HEK293T (cell line): ENCODE measurements at places on chromosomes 6 and 20.

DNA sequence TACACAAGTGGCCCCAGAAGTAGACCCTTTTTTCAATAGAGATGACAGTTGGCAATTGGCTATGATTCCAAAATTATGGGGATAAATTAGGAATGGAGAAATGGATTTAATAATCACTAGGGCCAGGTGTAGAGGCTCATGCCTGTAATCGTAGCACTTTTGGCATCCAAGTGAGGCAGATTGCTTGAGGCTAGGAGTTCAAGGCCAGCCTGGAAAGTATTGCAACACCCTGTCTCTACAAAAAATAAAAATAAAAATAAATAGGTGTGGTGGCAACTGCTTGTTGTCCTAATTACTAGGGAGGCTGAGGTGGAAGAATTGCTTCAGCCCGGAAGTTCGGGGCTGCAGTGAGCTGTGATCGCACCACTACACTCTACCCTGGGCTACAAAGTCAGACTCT lies 60.0 kb downstream of the BMP2 start:
- no peak for DNase-seq

- no peak for DNase-seq
Measured at GRCh38 chr6:6152060-6152459, 145.3 kb upstream of the NRN1 start.

DNA sequence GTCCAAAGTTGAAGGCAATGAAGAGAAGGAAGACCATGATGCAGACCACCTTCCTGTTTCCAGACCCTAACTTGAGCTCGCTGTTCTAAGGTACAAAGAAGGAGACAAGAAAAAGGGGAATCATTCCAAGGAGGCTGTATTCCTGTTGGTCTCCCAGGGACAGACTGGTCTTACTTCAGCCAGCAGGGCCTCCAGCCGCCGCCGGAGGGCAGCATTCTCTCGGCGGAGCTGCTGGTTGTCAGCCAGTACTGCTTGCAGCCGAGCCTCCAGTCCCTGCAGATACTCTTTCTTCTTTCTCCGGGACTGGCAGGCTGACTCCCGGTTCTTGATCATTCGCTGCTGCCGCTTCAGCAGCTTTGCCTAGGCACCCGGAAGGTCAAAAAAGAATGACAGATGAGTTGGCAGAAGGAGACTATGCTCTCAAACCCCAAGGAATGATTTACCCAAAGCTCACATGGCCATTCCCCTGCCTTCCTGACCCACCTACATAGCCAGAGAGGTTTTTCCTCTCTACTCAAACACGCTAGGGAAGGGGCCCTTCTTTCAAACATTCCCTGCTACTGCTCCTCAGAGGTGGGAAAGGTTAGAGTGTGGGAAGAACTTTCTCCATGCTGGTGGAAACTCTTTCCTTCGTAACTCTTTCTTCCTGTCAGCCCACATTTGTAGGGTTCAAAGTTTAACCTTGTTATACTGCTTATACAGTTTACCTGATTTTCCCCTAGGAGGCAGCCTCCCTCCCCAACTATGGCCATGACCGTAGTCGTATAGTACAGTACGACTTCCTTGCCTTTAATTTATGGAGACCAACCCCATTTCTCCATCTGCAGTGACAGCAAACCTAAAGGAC lies 9.0 kb downstream of the ATF6B start:
- DNase-seq = peak; percentile 87

DNA sequence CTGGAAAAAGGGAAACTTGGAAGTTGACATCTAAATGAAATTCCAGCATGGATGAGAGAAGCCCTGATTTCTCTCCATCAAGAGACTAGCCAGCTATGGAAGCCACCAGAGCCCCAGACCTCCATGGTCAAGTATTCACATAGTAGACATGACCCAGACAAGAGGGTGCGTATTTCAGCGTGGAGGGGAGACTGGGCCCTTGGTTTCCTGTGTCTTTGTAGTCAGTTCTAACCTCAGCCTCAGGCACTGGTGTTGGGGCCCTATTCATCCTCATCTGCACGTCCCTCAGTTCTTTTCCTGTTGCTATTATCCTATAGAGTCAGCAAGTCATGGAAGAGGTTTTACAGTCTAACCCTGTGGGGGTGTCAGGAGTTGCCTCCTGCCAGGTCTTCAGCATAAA lies 12.5 kb downstream of the GNL1 start:
- DNase-seq = no peak

DNA sequence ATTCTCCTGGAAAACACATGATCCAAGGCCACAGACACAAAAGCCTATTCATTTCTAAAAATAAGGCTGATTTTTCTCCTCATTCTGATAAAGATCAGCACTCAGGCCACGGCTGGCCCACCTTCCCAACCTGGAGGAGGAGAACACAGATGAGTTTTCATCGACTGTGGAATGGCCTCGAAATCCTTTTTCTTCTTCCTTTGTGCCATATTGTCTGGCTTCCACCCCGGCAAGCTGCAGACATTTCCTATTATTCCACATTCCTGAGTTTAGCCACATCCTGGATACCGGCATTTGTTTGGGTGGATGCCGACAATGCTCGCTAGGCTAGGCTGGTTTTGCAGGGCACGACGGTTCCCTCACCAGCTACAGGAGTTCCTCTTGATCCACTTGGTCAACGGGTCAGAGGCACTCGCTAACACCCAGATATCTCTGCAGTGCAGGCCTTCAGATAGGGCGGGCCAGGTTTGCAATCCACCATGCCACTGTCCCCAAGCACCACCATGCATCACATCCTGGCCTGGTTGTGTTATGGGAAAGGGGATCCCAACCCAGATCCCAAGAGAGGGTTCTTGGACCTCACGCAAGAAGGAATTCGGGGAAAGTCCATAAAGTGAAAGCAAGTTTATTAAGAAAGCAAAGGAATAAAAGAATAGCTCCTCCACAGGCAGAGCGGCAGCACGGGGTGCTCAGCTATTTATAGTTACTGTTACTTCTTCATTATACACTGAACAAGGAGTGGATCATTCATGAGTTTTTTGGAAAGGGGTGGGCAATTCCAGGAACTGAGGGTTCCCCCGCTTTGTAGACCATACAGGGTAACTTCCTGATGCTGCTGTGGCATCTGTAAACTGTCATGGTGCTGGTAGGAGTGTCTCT lies 4.2 kb upstream of the CTSZ start:
- DNase-seq = no peak

DNA sequence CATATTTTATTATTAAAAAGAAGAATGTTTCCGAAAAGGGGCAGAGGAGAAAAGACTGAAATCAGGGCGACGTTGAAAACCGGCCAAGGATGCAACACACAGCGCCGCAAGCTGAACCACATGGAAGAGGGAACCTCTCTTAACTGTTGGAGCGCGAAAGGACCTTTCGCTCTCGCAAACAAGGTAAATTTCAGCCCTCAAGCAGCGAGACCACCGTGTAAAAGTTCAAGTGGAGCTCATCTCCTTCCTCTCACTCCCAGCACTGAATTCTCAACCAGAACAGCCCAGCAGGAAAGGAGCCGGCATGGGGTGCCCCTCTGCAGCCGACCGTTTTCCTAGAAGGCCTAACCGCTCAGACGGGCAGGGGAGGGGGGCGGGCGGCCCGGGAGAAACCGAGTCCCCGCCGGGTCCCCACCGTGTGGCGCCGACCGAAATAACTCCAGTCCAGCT lies 621 bp downstream of the GPR63 start:
- DNase-seq = no peak

- no peak for DNase-seq
Measured at GRCh38 chr20:53141201-53142050, 169.3 kb downstream of the TSHZ2 start.

DNA sequence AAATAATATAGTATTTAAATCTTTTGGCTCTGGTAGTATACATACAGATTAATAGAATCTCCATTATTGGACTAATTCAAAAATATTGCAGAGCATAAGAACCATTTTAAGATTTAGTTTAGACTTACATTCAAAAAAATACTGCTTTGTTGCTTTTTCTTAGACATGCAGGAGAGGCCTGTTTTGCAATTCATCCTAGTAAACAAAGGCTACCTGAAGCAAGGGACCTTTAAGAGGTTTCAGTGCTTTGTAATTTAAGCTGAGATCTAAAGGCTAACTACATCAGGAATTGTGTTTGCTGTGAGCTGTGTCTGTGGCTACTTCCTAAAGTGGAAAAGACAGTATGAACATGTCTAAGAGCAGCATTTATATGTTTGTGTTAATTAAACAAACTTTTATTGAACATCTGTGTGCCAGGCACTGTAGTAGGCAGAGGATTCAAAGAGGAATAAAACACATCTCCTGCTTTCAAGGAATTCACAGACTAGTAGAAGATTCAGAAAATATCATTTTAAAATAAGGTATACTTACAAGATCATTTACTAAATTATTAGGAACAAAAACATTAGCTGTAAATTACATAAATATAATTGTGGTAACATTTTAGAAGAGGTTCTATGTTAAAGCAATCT lies 29.1 kb upstream of the CALHM6 start:
- no peak for DNase-seq

GRCh38 chr6:8180327-8181159 lies 78.2 kb upstream of the EEF1E1 start:
- DNase-seq = no peak

- no peak for DNase-seq
Measured at GRCh38 chr6:155544677-155545076, 89.0 kb upstream of the NOX3 start.

DNA sequence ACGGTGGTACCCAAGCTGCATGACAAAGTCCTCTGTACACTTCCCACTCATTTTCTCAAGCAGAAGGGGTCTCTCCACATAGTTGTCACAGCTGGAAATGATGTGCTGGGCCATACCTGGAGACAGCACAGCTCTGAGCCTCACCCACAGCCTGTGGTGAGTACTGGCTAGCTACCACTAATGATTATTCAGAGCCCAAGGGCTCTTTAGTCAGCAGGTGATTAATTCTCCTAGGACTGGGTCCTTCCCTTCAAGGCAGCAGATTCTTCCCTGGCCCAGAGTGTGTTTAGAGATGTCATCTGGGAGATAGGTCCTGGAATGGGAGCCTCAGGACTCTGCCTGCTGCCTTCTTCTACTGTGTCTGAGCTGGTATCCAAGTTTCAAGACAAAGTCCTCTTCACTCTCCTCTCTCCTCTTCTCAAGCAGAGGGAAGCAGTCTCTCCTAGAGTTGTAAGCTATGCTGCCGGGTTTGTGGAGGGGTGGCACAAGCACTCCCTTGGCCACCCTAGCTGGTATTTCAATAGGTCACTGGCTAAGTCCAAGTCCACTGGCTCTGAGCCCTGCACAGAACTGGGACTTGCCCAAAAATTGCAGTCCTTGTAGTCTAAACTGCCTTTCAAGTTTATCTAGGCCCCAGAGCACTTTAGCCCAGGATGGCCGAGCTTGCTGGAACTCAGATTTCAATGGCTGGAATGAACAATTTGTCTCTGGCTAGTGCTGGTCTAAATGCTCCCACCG lies 49.8 kb upstream of the VGLL2 start:
- DNase-seq = no peak

- no peak for DNase-seq
Measured at GRCh38 chr6:82361631-82362030, 2.0 kb upstream of the TPBG start.

DNA sequence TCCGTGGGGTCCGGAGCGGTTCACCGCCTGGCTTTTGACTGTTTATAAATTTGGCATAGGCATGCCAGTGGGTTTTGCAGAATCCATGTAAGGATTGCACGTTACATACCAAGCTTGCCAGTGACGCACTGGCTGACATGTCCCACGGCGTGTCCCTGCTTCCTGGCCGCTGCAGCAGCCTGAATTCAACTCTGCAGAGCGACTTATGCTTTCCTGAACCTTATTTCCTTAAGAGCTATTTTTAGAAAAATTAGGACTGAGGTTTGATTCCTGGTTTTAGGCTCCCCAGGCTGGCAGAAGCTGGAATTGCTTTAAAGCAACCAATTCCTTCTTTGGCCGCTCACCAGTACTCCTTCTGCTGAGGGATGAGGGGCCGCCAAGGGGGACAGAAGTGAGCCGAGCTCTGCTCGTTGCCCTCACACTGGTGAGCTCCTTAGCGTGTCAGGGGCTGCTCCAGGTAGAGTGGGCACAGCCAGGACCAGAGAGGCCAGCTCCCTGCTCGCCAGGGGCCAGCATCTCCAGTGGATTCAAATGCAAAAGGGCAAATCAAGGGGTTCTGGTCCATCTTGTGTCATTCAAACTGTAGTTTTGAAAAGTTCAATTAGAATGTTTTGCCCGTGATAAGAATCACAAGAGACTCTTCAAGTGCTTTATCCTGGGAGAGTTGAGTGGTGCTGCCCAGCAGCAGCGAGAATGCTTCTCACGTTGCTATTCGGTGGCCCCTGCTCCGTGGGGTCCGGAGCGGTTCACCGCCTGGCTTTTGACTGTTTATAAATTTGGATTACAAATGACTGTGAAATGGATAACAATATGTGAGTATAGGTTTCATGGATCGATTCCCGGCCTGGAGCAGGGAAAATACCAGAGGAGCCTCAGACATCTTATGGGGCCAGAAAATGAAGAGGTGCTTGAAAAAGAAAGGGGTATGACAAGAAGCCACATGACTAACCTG lies 17.5 kb upstream of the IRF4 start:
- DNase-seq = no peak

GRCh38 chr6:134950482-134950881 lies 581 bp upstream of the ALDH8A1 start:
- DNase-seq = no peak

DNA sequence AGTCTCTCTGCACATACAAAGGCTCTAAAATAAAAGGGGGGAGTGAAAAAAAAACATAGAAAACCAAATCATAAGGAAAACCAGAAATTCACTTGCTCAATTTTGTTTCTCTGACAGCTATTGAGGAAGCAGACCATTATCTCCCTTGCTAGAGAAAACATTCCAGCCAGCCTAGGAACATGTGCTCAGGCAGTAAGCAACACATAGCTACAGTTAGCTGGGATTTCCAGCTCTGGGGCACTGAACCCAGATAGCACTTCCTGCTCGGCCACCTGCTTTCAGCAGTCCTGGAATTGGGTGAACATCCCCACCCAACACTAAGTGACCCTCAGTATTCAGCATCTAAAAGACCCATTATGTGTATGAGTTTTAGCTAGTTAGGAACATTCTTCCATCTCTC lies 61.3 kb downstream of the TNFRSF21 start:
- no peak for DNase-seq

GRCh38 chr6:97052896-97053295 lies 128.4 kb downstream of the KLHL32 start:
- no peak for DNase-seq

DNA sequence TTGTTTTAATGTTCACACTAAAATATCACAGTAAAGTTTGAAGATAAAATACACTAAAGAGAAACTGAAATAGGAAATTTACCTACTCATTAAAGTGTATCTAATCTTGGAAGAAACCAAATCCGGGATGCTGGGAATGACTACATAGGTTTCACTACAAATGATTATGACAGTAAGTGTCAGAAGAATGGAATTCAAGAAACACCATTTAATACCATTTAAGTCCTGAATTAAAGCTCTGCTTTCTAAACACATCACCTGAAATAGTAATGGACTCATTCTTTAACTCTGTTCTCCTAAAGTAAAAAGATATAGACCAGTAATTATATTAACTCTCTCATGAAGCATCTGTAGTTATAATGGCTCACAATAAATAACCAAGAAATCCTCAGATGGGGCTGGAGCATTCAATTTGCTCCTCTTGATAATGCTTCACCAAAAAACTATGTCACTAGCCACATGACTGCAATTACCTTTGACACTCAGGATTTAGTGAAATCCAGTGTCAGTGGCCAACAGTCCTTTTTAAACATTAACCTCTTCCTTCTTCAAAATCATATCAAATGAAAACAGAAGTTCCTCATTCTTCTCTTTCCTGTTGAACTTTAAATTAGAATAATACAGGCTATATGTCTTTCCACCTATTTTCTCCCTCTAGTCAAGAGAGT lies 41.4 kb downstream of the MAP7 start:
- no peak for DNase-seq
